ENCODE measurements at places on chromosomes 5 and 9. TPM values are rescaled to one million over a fixed set of nuclear protein-coding genes. Genes with fewer than 3 reads are reported as not detected.

LCN1 gene
- not detected for polyA plus RNA-seq

C8G gene
- not detected for polyA plus RNA-seq

WNT8A gene
- polyA plus RNA-seq, result 0.26 TPM

SHISAL2B gene
- polyA plus RNA-seq, result not detected

SV2C gene
- polyA plus RNA-seq, result 0.88 TPM

PPIC gene
- not detected for polyA plus RNA-seq

ARID3C gene
- polyA plus RNA-seq, result 2.8 TPM

OGN gene
- polyA plus RNA-seq, result 0.12 TPM

UBQLN1 gene
- 133 TPM for polyA plus RNA-seq
